Neural crest cell (in vitro differentiated cells): ENCODE measurements at places on chromosomes 3 and 15. TPM values are rescaled to one million over a fixed set of nuclear protein-coding genes. Genes with fewer than 3 reads are reported as not detected.

DNA sequence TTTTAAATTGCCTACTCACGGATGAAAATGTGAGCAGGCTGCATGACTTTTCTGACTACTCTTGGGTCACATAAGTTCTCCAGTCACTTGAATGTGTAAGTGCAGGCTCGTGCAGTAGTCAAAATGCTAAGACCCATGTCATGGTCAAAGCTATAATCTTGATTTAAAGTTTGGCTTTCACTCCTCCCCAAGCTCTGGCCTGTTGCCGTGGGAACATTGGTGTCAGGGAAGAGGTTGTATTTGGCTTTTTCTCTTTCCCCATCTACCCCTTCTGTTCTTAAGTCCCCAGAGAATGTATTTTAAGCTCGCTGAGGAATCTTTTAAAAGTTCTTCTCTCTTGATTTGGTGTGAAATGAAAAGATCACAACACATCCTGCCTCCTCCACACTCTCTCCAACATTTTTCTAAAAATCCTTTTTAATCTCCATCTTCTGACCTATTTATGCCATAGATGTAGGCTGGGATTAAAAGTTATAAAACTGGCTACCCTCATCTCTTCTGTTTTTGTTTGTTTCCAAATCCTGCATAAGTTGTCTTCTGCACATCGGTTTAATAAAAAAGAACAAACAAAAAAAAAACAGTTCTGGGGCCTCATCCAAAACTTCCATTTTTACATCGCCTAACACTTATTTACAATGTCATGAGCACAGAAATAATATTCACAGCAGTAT is 61.4 kb upstream of the ADAMTSL3 start:
- no peak for DNase-seq

DNA sequence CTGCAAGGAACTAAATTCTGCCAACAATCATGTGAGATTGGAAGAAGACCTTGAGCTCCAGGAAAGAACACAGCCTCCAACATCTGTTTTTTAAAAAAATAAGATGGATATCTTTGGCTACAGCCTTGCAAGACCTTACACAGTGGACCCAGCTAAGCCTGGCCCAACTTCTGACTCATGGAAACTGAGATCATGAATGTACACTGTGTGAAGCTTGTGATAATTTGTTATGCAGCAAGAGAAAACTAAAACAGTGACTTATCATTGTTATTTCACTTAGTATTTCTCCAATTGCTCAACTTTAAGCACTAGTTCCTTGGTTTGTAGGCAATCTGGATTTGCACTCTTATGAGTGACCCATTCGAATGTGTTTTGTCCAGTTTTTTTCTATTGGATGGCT is 29.3 kb downstream of the SHQ1 start:
- no peak for DNase-seq

Gene GOLGA8R
- 0.58 and 0.82 TPM in 2 replicates for total RNA-seq

Gene RPP25
- 6.2 and 6.3 TPM in 2 replicates for total RNA-seq

Gene GHRL
- 0.35 and 0.43 TPM in 2 replicates for total RNA-seq
